ENCODE measurements at places on chromosomes 3 and 15. TPM values are rescaled to one million over a fixed set of nuclear protein-coding genes. Genes with fewer than 3 reads are reported as not detected.

Gene MANF
- 106 TPM for total RNA-seq

Gene SMAD6
- total RNA-seq: 24.2 TPM

Gene AADACL2
- not detected for total RNA-seq

Gene GPR149
- total RNA-seq: not detected

Data from vein endothelial cell (primary cell).